ENCODE measurements at places on chromosomes 16 and 17.

DNA sequence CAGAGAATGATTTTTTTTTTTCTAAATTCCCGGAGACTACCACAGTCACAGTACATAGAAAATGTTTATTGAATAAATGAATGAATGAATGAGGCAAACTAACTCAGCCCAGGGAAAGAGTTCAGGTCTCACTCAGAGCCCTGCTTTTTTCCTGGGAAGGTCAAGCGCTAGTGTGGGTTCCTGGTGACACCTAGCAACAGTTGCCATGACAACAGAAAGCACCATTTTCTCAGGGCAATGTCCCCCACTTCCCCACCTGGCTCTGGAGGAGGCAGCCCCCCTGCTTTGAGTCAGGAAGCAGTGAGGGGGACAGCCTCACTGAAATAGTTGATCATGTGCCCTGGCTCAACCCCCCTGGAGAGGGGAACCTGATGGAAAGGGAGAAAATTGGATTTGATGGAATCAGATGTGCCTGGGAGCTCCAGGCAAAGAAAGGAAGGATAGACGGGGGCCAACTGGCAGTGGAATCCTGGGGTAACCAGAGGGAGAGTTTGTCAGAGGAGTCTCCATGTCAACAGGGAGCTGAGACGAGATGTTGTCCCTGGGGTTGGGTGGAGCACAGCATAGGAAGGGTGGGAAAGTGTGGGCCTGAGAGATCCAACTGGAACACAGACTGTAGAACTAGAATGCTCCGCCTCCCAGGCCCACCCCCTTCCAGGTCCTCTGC, 242.2 kb upstream of the CCL2 start:
- no peak for DNase-seq

- peak; percentile 79 for DNase-seq
These were observed 63.7 kb downstream of the SPAG9 start for GRCh38 chr17:51056813-51057510.

- DNase-seq: no peak
These were observed 238.6 kb upstream of the GSE1 start for GRCh38 chr16:85374571-85374872.

DNA sequence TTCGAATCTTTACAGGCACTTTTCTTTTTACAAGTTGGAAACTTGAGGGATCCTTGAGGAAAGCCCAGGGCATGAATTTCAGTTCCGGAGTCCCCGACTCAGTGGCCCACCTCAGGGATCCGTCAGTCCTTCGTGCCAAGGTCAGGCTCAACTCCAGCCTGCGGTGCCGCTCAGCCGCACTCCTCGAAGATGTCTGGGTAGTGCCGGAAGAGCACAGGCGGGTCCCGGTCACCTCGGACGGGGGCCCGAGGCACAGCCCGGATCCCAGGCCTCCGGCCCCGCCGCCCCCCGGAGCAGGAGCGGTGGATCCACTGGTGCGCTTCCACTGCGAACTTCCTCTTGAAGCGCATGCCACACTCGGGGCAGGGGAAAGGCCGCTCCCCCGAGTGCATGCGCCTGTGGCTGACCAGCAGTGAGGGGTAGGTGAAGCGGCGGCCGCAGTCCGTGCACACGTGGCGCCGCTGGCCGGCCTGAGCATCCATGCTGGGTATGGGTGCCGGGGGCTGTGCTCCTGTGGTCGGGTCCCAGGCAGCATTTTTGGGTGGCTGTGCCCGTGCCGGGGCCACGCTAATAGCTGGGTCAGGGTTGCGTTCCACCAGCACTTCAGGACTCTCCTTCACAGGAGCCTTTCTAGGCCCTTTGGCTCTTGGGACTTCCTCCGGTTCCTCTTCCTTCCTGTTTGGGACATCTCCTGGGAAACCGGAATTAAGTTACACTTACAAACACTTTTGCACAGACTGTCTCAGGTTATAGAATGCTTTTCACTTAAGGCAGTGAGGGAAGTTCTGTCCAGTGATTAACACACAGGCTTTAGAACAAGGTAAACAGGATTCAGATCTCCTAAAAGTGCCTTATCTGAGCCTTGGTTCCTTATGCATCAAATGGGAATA, 1.5 kb downstream of the ZNF688 start:
- no peak for DNase-seq

DNA sequence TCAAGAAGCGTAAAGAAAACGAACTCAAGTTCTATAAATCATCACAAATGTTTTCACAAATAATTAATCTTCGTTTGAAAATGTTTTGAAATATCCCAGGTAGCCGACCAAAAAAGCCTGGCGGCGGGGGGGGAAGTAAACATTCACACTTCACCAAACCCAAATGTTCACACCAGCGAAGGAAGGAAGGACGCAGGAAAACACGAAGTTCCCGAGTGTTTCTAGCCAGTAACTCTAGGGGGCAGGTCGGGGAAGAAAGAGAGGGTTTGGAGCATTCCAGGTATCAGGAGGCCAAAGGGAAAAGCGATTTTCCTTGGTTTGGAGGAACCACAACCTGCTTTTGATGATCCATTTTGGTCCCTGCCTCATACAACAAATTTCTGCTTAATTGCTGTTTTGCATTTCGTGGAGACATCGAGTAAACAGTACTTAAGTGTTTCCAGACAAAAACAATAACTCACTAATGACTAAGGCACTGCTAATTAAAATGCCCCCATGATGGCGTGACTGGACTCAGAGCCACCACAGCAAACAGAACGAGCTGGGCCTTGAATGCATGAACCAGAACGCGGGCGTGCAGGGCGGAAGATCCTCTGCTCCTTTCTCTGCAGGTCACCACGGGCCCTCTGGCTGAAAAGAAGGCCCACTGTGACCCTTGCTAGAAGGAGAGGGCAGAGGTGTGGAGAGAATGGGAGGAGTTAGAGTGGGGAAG, 16.6 kb downstream of the ZFHX3 start:
- DNase-seq: peak; percentile 13

DNA sequence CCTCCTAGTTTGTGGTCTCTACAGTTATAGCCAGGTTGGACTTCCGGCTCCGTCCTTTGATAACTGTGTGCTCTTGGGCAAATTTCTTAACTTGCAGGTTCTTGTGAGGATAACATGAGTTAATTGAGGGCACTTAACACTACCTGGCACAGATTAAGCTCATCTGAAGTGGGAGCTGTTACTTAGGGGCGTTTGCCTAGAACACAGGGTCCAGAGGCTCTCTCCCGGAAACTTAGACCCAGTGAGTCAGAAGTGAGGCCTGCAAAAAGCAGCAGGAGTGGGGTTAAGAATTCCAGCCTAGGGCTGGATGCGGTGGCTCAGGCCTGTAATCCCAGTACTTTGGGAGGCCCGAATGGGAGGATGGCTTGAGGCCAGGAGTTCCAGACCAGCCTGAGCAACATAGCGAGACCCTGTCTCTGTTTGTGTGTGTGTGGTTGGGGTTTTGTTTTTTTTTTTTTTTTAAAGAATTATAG, 1.4 kb downstream of the MVP start:
- DNase-seq: peak; percentile 86

GRCh38 chr16:23668873-23669272, 9.8 kb upstream of the PLK1 start:
- no peak for DNase-seq

DNA sequence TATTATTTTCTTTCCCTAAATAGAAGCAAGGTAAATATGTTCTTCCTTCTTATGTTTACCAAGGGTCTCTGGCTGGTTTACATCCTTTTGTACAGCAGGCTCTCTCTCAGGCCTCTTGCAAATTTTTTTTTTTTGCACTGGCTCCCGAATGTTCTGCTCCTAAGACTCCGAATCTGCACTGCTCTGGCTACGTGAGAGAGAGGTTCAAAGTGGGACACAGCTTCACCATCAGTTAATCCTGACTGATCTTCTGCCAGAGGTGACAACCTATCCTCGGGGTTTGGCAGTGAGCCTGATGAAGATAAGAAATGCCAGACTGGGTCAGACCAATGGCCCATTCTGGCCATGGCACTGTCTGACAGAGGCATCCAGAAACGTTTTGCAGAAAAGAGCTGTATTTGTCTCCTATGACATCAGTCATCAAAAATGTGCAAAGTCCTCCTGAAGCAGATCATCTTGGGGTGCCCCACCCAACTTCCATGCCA, 136.9 kb downstream of the GRIN2A start:
- no peak for DNase-seq

DNA sequence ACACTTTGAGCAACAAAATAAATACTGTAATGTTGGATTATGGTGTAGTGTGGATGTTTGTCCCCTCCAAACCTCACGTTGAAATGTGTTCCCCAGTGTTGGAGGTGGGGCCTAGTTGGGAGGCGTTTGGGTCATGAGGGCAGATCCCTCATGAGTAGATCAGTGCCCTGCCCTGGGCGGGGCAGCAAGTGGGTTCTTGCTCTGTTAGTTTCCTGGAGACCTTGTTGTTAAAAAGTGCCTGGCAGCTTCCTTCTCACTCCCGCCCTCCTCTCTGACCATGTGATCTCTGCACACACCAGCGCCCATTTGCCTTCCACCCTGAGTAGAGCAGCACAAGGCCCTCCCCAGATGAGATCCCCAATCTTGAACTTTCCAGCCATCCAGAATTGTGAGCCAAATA, 67.7 kb downstream of the MPRIP start:
- no peak for DNase-seq

- DNase-seq: no peak
These were observed 4.7 kb upstream of the FAAP100 start for GRCh38 chr17:81556863-81557262.

- peak; percentile 57 for DNase-seq
These were observed 133.0 kb upstream of the GSE1 start for GRCh38 chr16:85479972-85480726.

- no peak for DNase-seq
These were observed 18.4 kb downstream of the TOX3 start for GRCh38 chr16:52528393-52529065.
